Muscle of leg (tissue), 16 donors: ENCODE measurements at places on chromosomes 6 and 20. TPM values are rescaled to one million over a fixed set of nuclear protein-coding genes. Genes with fewer than 3 reads are reported as not detected.

DNA sequence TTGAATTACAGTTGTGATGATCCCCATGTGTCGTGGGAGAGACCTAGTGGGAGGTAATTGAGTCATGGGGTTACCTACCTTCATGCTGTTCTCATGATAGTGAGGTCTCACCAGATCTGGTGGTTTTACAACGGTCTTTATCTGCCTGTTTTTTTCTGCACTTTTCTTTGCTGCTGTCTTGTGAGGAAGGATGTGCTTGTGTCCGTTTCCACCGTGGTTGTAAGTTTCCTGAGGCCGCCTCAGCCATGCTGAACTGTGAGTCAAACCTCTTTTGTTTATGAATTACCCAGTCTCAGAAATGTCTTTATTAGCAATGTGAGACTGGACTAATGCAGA is 6.5 kb upstream of the RANBP9 start:
- no peak overlapping the region for H3K27ac ChIP-seq
- no peak for DNase-seq
- peaks cover under 1% of the 10 kb centered on the region for H3K4me1 ChIP-seq
- H3K36me3 ChIP-seq: no peaks in the 10 kb centered on the region
- no peak overlapping the region for H3K4me3 ChIP-seq

DUSP15 gene
- total RNA-seq: 1.6 TPM

DNA sequence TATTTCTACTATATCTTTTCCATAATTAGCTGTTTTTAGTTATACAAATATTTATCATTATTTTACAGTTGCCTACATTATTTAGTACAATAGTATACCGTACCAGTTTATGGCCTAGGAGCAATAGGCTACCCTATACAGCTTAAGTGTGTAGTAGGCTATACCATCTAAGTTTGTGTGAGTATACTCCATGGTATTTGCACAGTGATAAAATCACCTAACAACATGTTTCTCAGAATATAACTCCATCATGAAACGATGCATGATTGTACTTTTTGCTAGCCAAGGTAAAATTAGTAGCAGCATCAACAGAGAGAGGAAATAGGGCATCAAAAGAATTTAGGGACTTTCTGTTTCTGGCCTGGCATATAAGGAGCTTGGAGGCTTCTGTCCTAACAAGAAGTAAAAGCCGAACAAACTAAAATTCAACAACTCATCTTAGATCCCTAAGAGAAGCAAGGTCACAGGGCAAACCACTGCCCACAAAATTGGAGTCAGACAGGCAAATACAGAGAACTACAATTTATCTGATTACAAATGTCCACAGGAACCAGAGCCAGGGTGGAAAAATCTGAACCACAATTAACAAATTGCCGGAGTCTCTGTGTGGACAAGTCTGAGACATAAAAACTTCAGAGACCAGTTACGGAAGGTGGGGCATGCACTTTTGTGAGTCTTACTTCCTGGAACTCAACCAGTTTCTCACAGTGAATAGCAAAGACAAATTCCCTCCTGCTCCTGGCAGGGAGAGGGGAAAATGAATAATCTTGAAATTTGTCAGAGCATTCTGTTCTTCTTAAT is 671.4 kb downstream of the RFPL4B start:
- DNase-seq: peak; percentile 88
- peaks cover 2% of the 10 kb centered on the region for H3K4me1 ChIP-seq
- no peak overlapping the region for H3K27ac ChIP-seq
- no peak overlapping the region for H3K4me3 ChIP-seq
- no peaks in the 10 kb centered on the region for H3K36me3 ChIP-seq

DNA sequence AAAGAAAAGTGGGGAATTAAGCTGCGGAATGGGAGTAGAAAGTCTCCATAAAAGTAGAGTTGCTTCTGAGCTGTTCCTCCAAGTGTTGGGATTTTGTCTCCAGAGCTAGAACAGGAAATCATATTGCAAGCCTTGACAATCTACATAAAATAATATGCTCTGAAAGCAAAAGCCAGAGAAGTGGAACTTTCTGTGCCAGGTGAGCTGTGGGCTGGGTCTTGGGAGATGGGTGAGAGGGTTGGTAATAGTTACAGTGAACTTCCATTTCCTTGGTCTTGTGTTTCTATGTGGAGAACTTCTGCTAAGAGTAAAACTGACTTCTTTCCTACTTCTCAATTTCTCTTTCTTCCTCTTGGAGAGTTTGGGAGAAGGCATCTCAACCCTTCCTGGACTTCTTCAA is 6.3 kb upstream of the HMGN4 start:
- no peaks in the 10 kb centered on the region for H3K36me3 ChIP-seq
- H3K27me3 ChIP-seq: no peaks in the 10 kb centered on the region
- H3K4me3 ChIP-seq: no peak overlapping the region
- peaks cover 21% of the 10 kb centered on the region for H3K4me1 ChIP-seq

DNA sequence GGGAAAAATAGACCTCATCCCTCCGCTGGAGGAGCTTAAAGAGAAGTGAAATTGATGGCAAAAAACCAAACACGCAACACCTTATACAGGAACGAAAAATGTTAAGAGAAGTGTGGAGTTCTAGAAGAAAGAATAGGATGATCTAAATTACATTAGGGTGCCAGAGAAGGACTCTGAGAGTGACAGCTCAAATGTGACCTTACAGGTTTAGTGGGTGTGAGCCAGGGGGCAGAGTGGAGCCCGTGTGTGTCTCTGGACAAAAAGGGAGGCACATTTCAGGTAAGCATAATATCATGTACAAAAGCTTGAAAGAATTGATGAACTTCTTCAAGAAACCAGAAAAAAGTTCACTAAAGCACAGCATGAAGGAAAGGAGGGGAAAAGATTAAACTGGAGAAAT is 20.8 kb downstream of the HLA-DRA start:
- DNase-seq: no peak
- no peak overlapping the region for H3K27ac ChIP-seq
- H3K4me3 ChIP-seq: no peak overlapping the region
- H3K4me1 ChIP-seq: no peaks in the 10 kb centered on the region
- no peaks in the 10 kb centered on the region for H3K36me3 ChIP-seq

GRCh38 chr6:57130661-57131177 is 40.7 kb downstream of the ZNF451 start:
- peaks cover 4% of the 10 kb centered on the region for H3K36me3 ChIP-seq
- H3K27ac ChIP-seq: no peak overlapping the region
- no peaks in the 10 kb centered on the region for H3K27me3 ChIP-seq
- no peaks in the 10 kb centered on the region for H3K4me1 ChIP-seq
- DNase-seq: peak; percentile 71

GRCh38 chr6:43942616-43943015 is 172.6 kb downstream of the VEGFA start:
- no peak for DNase-seq
- peaks cover 11% of the 10 kb centered on the region for H3K4me1 ChIP-seq
- no peak overlapping the region for H3K4me3 ChIP-seq

DNA sequence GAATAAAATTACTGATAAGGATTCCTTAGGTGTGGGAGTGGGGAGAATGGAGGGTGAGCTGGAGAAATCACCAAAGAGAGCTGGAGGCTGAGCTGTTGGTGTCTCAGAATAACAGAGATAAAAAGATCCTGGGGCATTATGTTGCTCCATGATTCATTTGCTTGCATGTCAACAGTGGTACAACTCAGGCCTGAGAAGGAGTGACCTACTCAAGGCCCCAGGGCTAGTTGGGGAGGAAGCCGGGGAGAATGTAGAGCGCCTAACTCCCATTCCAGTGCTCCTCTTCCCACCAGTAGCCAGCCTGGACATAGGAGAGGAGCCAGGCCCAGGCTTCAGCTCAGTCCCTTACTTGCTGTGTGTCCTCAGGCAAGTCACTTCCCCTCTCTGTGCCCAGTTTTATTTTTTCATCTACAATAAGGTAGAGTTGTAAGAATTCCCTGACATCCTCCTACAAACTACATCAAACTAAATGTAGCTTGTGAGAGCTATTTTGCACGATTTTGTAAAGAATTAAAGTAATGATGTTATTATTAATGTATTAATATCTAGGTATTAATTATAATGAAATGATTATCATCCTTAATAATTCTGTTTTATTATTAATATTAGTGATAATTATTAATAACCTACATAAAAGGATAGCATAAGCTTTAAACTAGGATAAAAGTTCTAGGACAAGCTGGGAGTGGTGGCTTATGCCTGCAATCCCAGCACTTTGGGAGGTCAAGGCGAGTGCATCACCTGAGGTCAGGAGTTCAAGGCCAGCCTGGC is 250.9 kb upstream of the SULF2 start:
- peaks cover 8% of the 10 kb centered on the region for H3K4me1 ChIP-seq
- H3K36me3 ChIP-seq: no peaks in the 10 kb centered on the region
- peaks cover 4% of the 10 kb centered on the region for H3K27me3 ChIP-seq
- no peak overlapping the region for H3K27ac ChIP-seq
- no peak for DNase-seq

TBXT gene
- total RNA-seq: not detected

- H3K27me3 ChIP-seq: no peaks in the 10 kb centered on the region
- H3K27ac ChIP-seq: no peak overlapping the region
- DNase-seq: no peak
- H3K36me3 ChIP-seq: no peaks in the 10 kb centered on the region
These were observed 89.0 kb upstream of the CEP85L start for GRCh38 chr6:118740372-118740771.

- DNase-seq: no peak
- peaks cover 24% of the 10 kb centered on the region for H3K27me3 ChIP-seq
- H3K36me3 ChIP-seq: no peaks in the 10 kb centered on the region
- H3K4me3 ChIP-seq: no peak overlapping the region
These were observed 120.4 kb downstream of the TOX2 start for GRCh38 chr20:44034965-44035635.

GRCh38 chr6:117870486-117871242 is 36.4 kb upstream of the SLC35F1 start:
- no peak for DNase-seq
- H3K27me3 ChIP-seq: no peaks in the 10 kb centered on the region
- no peaks in the 10 kb centered on the region for H3K36me3 ChIP-seq
- no peak overlapping the region for H3K27ac ChIP-seq
- H3K4me3 ChIP-seq: no peak overlapping the region

- no peak overlapping the region for H3K4me3 ChIP-seq
- no peak for DNase-seq
- H3K4me1 ChIP-seq: no peaks in the 10 kb centered on the region
- H3K27me3 ChIP-seq: peaks cover 3% of the 10 kb centered on the region
- no peaks in the 10 kb centered on the region for H3K36me3 ChIP-seq
These were observed 15.8 kb downstream of the KCNK15 start for GRCh38 chr20:44761423-44761822.

FAM50B gene
- total RNA-seq: 5.6 TPM

BTNL2 gene
- not detected for total RNA-seq

EYA4 gene
- 28.8 TPM for total RNA-seq

DNA sequence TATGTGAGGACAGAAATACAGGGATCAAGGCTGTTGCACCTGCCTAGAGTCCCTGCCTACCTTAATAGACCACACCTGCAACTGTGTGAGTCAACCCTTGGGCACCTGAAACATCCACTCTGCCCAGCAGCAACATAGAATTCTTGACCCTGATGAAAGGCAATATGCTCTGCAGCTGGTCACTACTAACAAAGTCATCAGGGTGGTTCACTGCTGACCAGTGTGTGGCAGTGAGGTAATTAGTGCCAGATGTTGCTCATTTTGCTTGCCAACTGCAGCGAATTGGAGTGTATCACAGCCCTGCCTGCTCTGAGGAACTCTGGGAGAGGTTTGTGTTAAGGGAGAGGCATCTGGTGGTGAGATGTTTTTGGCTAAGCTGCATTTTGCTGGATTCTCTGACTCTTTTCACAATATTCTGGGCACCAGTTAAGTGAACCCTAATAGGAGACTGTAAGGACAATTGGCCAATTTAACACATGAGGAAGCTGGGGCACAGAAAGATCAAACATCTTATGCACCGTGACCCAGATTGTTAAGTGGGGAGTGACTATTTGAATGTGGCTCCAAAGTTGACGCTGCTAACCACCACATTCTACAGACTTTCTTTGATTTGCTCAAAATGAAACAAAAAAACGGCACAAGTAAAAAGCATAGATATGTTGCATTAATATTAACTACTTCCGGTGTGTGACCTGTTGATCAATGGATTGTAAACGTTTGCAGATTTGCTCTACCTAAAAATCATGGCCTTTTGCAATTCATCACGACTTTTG is 61.9 kb upstream of the OPRM1 start:
- no peak overlapping the region for H3K4me3 ChIP-seq
- H3K27me3 ChIP-seq: no peaks in the 10 kb centered on the region
- no peaks in the 10 kb centered on the region for H3K4me1 ChIP-seq
- peak; percentile 48 for DNase-seq
- no peaks in the 10 kb centered on the region for H3K36me3 ChIP-seq

DNA sequence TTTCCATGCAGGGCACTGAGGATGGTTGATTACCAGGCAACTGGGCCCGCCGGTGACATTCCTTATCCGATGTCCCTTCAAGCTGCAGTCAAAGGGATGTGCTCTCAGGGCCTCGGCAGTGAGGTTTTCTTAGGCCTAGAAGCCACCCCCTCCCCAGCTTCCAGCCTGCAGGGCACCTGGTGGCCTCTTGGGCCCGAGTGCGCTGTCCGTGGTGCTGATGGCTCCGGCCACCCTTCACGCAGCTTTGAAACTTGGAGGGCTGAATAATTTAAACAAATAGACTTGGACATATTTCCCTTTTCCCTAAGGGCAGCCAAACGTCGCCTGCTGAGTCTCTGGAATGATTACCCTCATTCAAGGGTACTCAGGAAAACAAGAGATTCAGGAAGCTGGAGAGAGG is 8.9 kb upstream of the MLN start:
- H3K4me3 ChIP-seq: no peak overlapping the region
- no peak overlapping the region for H3K27ac ChIP-seq
- H3K36me3 ChIP-seq: no peaks in the 10 kb centered on the region
- H3K27me3 ChIP-seq: peaks cover 20% of the 10 kb centered on the region
- DNase-seq: peak; percentile 72
- peaks cover 18% of the 10 kb centered on the region for H3K4me1 ChIP-seq

SKIC2 gene
- total RNA-seq: 21.8 TPM

DNA sequence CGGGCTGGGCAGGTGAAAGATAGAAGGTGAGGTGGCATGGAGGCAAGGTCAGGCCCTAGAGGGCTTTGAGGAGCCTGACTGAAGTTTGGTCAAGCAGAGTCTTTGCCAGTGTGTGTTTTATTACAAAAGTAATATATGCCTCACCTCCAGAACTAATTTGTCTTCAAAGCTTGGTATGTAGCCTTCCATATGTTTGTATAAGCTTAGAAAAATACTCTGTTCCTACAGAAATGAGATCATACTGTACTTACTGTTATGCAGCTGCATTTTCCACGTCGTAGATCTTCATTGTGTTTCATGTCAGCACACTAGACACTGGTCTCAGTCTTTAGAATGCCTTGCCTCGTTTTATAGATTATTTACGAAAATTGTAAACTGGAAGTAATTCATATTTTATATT is 61.8 kb downstream of the ANKS1A start:
- no peaks in the 10 kb centered on the region for H3K27me3 ChIP-seq
- H3K27ac ChIP-seq: no peak overlapping the region
- DNase-seq: no peak
- H3K4me1 ChIP-seq: no peaks in the 10 kb centered on the region

VPS16 gene
- total RNA-seq: 24.7 TPM
